ENCODE measurements at places on chromosomes 12 and 14.

DNA sequence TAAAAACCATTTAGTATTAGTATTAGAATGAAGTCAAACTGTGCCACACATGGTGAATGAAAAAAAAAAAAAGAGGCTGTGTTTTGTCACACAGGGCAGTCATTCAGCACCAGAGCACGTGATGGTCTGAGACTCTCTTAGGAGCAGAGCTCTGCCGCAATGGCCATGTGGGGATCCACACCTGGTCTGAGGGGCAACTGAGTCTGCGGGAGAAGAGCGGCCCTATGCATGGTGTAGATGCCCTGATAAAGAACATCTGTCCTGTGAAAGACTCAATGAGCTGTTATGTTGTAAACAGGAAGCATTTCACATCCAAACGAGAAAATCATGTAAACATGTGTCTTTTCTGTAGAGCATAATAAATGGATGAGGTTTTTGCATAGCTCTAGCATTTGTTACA lies 12.2 kb upstream of the BDKRB1 start:
- no peak for DNase-seq

DNA sequence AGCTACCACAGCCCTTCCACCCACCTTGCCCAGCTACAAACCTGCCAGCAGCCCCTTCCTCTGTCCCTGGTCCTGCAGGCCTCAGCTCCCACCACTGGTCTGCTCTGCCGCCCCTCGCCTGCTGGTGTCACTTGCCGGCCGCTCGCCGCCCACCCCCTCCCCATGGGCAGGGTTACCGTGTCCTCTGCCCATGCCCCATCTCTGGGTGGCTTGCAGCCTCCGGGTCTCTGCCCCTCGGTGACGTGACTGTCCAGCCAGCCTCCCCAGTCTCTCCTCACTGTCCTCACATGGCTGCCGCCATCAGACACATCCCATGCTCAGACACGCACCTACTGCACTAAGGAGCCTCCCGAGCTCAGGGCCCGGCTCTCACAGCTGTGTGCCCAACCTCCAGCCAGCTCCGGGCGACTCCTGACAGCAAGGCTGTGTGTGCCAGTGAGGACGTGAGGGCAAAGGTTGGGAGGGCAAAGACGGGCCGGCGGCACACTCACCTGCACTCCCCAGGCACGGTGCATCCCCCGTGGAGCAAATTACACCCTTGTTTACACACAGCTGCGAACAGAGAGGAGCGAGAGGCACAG lies 13.4 kb downstream of the JAG2 start:
- no peak for DNase-seq

DNA sequence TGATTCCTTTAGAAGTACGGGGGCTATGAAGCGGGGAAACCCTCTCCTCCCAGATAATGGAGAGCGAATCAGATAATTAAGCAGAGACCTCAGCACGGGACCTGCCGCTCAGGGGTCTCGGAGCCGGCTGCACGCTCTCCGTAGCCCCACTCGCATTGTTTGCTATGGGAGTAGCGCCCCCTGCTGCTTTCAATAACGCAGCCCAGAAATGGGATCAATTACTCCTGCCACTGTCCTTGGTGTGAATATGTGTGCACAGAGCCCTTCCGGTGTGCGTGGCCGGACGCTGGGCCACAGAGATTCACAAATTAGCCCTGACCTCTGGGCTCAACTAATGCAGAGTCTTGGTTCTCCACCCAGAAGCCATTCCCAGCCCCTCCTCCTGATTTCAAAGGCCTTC lies 76.4 kb upstream of the TMEM132C start:
- DNase-seq = no peak

DNA sequence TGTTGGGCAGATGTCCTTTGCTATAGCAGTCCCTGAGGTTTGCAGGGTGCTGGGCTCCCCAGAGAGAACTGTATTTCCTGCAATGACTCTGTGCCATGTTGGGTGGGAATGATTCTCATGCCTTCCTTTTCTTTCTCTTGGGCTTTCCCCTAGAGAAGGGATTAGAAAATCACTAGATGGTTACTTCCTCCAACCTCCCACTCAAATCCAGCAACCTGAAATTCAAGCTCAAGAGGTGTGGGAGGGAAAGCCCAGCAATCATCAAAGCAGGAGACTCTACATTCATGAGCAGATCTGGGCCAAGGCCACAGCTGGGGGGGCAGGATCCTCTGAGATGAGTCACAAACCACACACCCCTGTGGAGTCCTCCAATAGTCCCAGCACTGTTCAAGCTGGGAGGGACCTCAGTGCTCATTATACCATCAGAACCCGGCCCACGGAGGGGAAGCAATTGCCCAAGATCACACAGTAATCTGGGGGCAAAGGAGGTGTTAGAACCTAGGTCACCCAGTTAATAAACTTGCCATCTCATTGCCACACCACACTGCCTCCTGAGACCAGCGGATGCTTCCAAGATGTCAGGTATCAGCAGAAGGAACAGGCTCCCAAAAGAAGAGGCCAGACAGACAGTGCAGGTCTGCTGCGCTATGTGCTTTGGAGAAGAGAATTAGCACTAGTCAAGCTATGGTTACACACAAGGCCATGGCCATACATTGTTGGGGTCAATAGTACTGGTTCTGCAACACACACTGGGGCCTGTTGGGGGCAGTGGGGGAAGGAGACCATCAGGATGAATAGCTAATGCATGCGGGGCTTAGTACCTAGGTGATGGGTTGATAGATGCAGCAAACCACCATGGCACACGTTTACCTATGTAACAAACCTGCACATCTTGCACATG lies 65.7 kb downstream of the TTC9 start:
- no peak for DNase-seq

- DNase-seq = no peak
These were observed 7.4 kb downstream of the TMEM120B start for GRCh38 chr12:121719926-121720414.

GRCh38 chr14:62280366-62280765 lies 518.1 kb downstream of the SNAPC1 start:
- DNase-seq = no peak

GRCh38 chr14:93096691-93097322 lies 18.9 kb downstream of the ITPK1 start:
- DNase-seq = no peak

GRCh38 chr12:109461049-109461845 lies 15.9 kb downstream of the KCTD10 start:
- no peak for DNase-seq

- DNase-seq = no peak
These were observed 2.8 kb downstream of the ADSS1 start for GRCh38 chr14:104726600-104727451.

- DNase-seq = no peak
These were observed 68.3 kb downstream of the SEC23A start for GRCh38 chr14:39034481-39035296.

DNA sequence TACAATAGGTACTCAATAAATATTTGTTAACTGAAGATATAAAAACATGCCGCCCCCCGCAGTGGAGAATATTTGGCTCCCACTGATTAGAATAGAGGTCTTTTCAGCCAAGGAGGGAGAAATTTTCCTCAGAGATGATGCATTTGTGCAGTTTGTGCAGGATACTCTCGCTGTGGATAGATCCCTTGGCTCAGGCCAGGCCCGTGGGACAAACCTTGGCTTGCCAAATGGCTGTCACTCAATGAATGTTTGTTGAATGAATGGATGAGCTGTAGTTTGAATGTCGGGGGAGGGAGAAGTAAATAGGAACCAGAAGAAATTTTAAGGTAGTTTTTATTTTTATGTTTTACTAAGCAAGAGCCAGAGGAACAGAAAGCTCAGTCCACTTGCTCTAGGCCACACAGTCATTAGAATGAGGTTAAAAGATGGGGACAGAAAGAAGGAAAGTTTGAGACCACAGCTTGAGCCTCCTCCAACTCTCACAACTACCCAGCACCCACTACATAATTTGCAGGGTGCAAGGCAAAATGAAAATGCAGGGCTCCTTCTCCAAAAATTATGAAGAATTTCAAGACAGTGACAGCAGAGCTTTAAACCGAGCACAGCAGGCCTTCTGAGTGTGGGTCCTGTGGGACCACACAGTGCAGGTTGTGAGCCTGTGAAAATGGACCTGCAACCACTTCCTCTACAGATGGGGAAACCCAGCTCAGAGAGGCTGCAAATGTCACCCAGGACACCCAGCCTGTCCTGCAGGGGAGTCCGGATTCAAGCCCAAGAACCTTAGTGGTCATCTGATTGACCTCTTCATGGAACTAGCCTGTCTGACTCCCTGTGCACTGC lies 51.4 kb downstream of the WSCD2 start:
- no peak for DNase-seq

- DNase-seq = no peak
These were observed 2.2 kb upstream of the PXN start for GRCh38 chr12:120267736-120268135.

Data from CD4-positive, alpha-beta memory T cell (primary cell).